ENCODE measurements at places on chromosomes 5 and 9. TPM values are rescaled to one million over a fixed set of nuclear protein-coding genes. Genes with fewer than 3 reads are reported as not detected.
A peak's percentile ranks its signal among the peaks of the same experiment; 100 is the strongest.

GNAQ gene
- 38.1 TPM for total RNA-seq

- DNase-seq: no peak
These were observed 164.8 kb upstream of the OTULINL start for GRCh38 chr5:14416621-14417275.

GRCh38 chr5:14928661-14929060 lies 57.1 kb upstream of the ANKH start:
- peak; percentile 37 for DNase-seq

DNA sequence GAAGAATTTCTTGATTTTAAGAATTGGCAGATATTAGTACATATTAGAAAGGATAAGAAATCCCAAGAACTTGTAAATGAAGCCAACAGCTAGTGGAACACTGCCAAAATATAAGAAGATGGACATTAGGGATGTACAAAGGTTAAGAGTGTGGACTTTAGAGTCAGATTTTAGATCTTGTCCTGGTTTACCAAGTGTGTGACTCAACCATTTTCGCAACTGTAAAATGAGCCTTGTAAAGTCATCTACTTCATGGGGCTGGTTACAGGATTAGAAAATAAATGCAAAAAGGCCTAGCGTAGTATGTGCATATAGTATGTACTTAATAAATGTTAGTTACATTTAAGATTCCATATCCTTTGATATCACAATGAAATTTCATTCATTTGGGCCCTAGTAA lies 260.0 kb downstream of the RAB3C start:
- peak; percentile 49 for DNase-seq

CCDC192 gene
- not detected for total RNA-seq

PCDHB15 gene
- 0.91 TPM for total RNA-seq

BARHL1 gene
- total RNA-seq: not detected

DNA sequence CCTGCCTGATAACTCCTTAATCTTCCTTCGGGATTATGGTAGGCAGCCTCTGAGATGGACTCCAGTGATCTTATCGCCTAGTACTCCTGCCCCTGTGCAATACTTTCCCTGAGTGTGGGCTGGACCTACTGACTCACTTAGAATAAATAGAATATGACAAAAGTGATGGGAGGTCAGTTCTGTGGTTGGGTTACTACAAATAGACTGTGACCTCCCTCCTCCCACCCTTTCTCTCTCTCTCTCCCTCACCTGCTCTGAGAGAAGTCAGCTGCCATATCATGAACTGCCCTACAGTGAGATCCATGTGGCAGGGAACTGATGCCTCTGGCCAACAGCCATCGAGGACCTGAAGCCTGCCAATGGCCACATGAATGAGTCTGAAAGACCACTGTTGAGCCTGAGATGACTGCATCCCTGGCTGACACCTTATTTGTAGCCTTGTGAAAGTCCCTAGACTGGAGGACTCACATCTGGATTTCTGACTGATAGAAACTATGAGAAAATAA lies 31.7 kb downstream of the NRG2 start:
- DNase-seq: peak; percentile 44

DNA sequence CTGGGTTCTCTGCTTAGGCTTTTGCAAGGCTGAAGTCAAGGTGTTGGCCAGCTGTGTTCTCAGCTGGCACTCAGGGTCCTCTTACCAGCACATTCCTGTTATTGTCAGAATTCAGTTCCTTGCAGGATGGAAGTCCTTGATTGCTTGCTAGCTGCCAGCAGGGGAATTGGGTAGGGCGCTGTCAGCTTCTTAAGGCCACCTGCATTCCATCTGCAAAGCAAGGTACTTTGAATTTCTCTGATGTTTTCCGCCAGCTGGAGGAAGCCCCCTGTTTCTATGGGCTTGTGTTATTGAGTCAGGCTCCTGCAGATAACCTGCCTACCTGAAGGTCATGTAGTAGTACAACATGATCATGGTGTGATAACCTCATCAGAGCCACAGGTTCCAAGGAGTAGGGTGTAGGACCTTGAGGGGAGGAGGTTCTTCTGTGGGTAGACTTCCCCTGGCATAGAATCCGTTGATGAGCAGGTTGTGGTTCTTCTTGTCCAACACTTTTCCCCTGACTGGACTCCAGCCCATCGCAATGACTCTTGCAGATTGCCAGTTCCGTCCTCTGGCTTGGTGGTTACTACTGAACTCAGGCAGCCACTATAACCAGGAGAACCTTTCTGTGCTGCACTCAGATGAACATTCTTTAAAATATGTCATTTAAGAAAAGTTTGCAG lies 6.8 kb downstream of the TENT4A start:
- no peak for DNase-seq

DNA sequence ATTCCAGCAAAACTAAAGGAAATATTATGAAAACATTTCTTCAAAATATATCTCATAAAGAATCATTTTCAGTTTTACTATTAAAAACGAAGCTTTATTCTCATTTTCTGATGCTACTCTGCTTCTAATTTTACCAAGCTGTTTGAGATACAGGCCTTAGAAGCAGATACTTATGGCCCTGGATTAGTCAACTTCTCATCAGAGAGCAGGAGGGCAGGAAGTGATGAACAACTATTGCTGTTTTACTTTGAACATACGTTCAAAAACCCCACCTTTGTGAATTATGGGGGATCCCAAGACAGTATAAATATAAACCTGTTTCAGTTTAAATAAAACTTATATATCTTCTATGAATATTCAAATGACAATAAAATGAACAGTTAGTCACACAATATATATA lies 16.0 kb downstream of the MPDZ start:
- no peak for DNase-seq

DNA sequence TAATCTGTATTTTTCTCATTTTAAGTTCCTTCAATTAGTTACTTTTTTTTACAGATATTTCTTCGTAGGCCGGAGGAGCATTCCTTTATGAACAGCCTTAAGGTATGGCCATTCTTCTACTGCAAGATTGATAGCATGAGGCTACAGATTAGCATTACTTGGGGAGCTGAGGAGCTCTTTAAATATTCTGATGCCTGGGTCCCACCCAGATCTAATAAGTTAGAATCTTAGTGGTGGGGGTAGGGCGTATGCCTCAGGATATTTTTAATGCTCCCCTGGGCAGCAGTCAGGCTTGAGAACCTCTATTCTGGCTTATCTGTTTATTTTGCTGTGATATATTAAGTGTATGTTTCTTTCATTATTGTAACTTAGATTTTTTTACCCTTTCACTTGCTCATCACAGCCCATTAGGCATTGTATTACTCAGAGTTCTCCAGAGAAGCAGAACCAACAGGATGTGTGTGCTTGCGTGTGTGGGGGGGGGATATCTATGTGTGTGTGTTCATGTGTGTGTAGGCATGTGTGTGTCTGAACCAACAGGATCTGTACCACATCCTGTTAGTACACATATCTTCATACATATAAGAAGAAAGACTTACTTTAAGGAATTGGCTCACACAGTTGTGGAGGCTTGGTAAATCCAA lies 91.8 kb upstream of the MTAP start:
- DNase-seq: no peak

- peak; percentile 20 for DNase-seq
These were observed 196.2 kb upstream of the TUT7 start for GRCh38 chr9:86550401-86550800.

GRCh38 chr5:150341989-150342388 lies 15.5 kb upstream of the TCOF1 start:
- no peak for DNase-seq

TMEFF1 gene
- total RNA-seq: 0.28 TPM

CDO1 gene
- total RNA-seq: 0.44 TPM

ABO gene
- total RNA-seq: not detected

STC2 gene
- total RNA-seq: 316 TPM

FOXD4L4 gene
- 1.2 TPM for total RNA-seq

DNA sequence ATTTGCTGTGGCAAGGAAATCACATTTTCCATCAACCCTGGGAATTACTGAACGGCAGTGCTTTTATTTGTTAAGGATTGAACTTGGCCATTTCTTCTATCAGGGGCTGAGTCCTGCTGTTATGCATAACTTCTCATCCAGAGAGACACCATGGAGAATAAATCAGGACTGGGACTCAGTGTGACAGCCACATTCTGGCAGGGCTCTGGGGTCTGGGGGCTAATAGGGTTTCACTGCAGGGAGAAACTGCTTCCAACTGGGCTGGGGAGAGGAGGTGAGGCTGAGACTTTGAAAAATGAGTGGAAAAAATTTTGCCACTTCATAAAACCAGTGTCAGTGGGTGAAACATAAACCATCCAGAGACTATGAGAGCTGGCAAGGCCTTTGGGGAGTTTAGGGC lies 95.7 kb upstream of the ALDH1B1 start:
- DNase-seq: no peak

DNA sequence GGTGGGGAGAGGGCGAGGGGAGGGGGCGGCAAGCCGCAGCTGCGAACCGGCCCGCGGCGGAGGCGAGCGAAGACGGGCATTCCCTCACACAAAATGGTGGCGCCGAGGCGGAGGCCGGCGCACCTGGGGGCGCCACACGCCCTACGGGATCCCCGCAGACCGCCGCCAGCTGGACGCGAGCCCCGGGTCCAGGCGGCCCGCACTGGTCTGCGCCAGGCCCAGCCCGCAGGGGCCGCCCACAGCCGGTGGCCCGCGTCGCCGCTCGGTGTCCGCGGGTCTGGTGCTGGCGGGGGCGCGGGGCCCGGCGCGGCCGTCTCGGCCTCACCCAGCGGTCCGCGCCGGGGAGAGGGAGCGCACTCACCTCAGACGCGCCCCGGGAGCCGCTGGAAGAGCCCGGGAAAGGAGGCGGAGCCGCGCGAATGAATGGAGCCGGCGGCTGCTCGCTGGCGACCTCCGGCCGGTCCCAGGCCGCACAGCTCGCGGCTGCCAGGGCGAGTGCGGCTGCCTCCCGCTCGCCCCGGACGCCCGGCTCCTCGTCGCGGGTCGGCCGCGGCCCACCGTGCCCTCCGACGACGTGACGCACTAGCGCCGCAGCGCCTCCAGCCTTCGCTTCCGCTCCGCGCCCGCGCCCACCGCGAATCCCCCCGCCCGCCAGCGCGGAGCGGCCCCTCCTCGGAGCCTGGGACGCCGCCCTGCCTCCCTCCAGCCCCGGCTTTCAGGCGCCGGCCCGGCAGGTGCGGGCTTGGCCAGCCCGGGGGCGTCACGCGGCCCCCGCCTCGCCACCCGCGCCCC lies at the start of gene FAM169A:
TSS of gene FAM169A (minus strand) at position 584 of the 792 bp plus-strand sequence. CDS start 24,711 bp downstream, outside the sequence.
- DNase-seq: peak; percentile 63

DNA sequence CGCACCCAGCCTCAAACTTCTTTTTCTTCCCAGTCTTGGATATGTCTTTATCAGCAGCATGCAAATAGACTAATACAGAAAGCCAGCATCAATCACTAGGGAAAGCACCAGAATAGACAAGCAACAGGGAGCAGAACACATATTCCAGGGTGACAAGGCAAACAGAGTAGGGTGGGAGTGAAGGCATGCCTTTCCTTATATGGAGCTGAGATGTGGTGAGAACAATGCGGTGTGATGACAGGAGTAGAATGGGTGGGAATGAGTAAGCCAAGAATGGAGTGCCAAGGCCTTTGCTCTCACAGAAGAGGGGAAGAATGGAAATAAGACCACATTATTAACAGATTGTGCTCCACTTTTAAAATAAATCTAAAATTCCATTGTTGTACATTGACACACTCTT lies 115.6 kb downstream of the CETN3 start:
- no peak for DNase-seq

SPATA31C1 gene
- total RNA-seq: not detected

DNA sequence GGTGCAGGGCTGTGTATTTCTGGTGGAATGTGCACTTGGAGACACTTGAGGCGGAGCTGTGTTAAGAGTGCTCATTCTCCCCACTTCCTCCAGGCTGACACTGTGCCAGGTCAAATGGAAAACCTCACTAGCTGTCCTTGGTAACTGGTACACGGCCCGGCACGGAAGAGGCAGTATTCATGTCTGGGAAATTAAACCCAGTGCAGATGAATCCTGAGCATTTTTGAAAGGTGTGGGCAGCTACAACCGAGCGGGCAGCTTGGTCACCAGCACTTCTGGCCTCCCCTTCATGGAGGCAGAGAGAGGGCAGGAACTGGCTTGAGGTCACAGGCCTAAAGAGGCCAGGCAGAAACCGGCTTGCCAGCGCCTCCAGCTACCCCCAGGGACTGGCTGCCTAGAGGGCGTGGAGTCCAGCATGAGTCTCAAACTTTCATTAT lies 1.6 kb downstream of the CLPTM1L start:
- DNase-seq: no peak

GRCh38 chr5:144462577-144462976 lies 291.9 kb downstream of the KCTD16 start:
- no peak for DNase-seq

- DNase-seq: no peak
These were observed 411 bp upstream of the NDUFS4 start for GRCh38 chr5:53560028-53560427.

- DNase-seq: no peak
These were observed 9.4 kb upstream of the ADAMTS12 start for GRCh38 chr5:33901156-33901555.

DNA sequence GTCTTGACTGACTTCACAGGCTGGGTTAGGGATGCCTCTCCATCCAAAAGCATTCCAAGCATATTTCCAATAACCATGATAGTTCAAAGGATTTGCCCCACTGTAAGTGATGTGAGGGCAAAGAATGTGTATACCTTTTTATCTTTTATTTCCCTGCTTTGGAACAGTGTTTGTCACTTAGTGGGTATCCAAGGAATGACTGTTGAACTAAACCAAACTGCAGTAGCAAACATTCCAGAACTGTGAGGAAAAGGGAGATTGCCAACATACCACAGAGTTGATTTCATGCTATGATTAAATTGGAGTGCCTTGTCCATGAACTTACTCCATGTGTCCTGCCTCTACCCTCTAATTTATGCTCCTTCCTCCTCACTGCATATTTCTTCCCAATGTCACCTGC lies 400.0 kb downstream of the KIAA0825 start:
- DNase-seq: no peak

IGIP gene
- total RNA-seq: 7.5 TPM

DNA sequence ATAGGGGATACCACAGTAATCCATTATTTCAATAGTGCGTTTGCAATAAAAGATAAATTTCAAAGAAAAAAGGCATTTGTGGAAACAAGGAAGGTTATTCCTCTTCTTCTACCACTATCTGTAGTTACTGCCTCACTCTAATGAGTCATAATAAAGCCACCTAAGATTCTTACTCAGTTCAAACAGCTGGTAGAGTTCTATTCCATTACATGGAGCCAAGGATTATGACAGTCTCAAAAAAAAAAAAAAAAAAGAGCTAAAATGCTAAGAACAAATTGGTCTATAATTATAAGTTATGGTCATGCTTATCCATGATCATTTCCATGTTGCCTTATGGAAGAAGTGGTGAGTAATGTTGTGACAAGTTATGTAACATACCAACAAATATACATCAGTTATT lies 46.3 kb downstream of the DENND1A start:
- DNase-seq: no peak

ARID3C gene
- total RNA-seq: not detected

MOB3B gene
- 3.7 TPM for total RNA-seq

- no peak for DNase-seq
These were observed 6.5 kb upstream of the FAM78A start for GRCh38 chr9:131282688-131283422.

PDE4D gene
- total RNA-seq: 85.0 TPM

SH3TC2 gene
- 6.2 TPM for total RNA-seq
